ENCODE measurements at places on chromosomes 13 and 19. TPM values are rescaled to one million over a fixed set of nuclear protein-coding genes. Genes with fewer than 3 reads are reported as not detected.
A peak's percentile ranks its signal among the peaks of the same experiment; 100 is the strongest.

- peaks cover 18% of the 10 kb centered on the region for H3K4me1 ChIP-seq
- no peak for DNase-seq
- no peaks in the 10 kb centered on the region for H3K36me3 ChIP-seq
- no peak overlapping the region for H3K4me3 ChIP-seq
Observed at GRCh38 chr13:102589301-102589822, 7.4 kb upstream of the TPP2 start.

GRCh38 chr19:31604493-31605040, 255.3 kb upstream of the TSHZ3 start:
- no peaks in the 10 kb centered on the region for H3K4me1 ChIP-seq
- H3K4me3 ChIP-seq: no peak overlapping the region
- DNase-seq: no peak
- no peak overlapping the region for H3K27ac ChIP-seq
- no peaks in the 10 kb centered on the region for H3K27me3 ChIP-seq

ZNF491 gene
- 0.12 TPM for total RNA-seq

FOSB gene
- 11.3 TPM for total RNA-seq

DNA sequence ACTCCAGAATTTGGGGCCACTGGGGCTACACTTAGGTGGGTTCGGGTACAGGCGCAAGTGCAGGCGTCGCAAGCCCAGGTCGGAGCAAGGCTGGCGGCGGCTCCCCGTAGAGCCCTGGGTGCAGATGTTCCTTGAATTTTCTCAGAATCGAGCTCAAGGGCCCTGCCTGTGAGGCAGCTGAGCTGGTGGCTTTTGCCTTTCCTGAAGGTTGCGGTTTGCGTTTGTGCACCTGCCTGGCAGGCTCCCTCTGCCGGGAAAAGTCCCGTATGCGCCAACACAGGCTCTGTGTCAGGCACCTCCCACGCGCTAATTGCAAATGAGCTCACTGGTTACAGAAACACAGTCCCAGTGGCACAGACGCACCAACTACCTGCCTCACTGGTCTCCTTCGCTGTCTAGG, 5.9 kb downstream of the DOHH start:
- DNase-seq: peak; percentile 87
- H3K4me3 ChIP-seq: peak overlapping the region; percentile 63
- H3K27ac ChIP-seq: peak overlapping the region; percentile 51
- H3K27me3 ChIP-seq: no peaks in the 10 kb centered on the region
- peaks cover 20% of the 10 kb centered on the region for H3K4me1 ChIP-seq
- peaks cover 39% of the 10 kb centered on the region for H3K36me3 ChIP-seq

GRCh38 chr13:75052616-75053015, 429.4 kb downstream of the TBC1D4 start:
- H3K27me3 ChIP-seq: no peaks in the 10 kb centered on the region
- H3K36me3 ChIP-seq: no peaks in the 10 kb centered on the region
- H3K4me3 ChIP-seq: no peak overlapping the region
- no peak for DNase-seq

HSPBP1 gene
- 68.3 TPM for total RNA-seq

DNA sequence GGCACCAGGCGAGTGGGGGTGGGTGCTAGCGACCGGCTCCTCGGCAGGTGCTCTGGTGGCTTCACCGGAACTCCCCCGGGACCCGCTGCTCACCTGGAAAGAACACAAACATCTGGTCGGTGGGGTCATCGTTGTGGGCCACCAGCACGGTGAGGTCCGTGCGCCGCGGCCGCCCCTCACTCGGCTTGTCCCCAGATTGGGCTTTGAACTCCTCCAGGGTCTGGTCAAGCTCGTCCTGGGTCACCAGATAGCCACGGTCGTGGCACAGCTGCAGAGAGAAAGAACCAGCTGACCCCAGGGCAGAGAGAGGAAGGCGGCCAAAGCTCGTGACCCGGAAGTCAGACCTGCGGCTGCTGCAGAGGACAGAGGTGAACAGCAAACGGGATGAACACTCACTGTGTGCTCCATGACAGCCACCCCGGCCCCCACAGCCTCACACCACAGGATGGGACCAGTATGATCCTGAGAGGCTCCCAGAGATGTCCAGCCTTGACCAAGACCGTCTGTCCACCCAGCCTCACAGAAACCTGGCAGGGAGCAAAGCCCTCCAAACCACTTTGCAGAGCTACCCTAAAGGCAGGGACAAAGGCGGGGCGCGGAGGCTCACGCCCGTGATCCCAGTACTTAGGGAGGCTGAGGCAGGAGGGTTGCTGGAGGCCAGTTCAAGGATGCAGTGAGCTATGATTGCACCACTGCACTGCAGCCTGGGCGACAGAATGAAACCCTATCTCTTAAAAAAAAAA, 1.2 kb downstream of the POLR2E start:
- H3K4me3 ChIP-seq: peak overlapping the region; percentile 95
- H3K27me3 ChIP-seq: no peaks in the 10 kb centered on the region
- H3K4me1 ChIP-seq: peaks cover 26% of the 10 kb centered on the region
- DNase-seq: peak; percentile 66
- H3K36me3 ChIP-seq: peaks cover 28% of the 10 kb centered on the region

KIR3DL1 gene
- total RNA-seq: not detected

SLC25A41 gene
- total RNA-seq: 0.24 TPM

DNA sequence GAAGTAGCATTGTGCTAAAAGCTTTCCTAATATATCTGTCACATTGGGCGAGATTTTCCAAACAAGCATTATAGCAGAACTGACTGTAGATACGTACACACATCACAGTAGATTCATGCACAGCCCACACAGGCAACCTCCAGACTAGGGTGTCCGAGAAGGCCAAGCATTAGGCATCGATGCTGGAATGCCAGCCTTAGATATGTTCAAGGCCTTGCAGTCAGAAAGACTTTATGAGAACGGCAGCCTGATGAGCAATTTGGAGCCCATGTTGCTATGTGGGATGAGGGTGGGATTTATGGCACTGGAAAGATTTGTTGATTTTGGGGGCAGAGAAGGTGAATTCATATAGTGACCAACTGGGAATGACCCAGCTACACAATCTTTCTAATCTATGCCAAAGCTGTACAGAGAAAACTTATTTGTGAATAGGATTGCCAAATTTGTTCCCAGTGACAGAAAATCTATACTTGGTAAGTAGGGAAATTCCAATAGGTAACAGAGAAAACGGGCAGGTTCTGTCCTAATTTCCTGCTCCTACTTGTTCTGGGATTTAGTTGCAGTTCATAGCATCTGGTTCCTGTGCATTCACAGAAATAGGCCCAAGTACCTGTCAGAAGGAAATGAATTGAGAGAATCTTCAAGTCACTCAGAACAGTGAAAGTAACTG, 31.0 kb upstream of the SPRY2 start:
- no peak overlapping the region for H3K4me3 ChIP-seq
- H3K4me1 ChIP-seq: no peaks in the 10 kb centered on the region
- H3K27ac ChIP-seq: no peak overlapping the region
- no peaks in the 10 kb centered on the region for H3K27me3 ChIP-seq

FBL gene
- total RNA-seq: 605 TPM

HCN2 gene
- total RNA-seq: 1.1 TPM
